ENCODE measurements at places on chromosomes 3 and 15.
A peak's percentile ranks its signal among the peaks of the same experiment; 100 is the strongest.

DNA sequence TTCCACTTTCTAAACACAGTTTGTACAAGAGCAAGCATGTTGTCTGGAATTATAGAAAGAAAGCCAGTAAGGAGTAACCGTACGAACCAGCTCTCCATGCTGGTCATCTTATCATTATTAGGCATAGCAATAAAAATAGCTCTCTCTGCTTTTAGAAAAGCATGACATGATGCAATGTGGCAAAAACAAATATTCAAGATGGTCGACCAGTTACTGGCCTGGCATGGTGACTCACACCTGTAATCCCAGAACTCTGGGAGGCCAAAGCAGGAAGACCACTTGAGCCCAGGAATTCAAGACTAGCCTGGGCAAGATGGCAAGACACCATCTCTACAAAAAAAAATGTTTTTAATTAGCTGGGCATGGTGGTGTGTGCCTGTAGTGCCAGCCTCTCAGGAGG lies 2.6 kb upstream of the MAP4 start:
- DNase-seq: no peak

DNA sequence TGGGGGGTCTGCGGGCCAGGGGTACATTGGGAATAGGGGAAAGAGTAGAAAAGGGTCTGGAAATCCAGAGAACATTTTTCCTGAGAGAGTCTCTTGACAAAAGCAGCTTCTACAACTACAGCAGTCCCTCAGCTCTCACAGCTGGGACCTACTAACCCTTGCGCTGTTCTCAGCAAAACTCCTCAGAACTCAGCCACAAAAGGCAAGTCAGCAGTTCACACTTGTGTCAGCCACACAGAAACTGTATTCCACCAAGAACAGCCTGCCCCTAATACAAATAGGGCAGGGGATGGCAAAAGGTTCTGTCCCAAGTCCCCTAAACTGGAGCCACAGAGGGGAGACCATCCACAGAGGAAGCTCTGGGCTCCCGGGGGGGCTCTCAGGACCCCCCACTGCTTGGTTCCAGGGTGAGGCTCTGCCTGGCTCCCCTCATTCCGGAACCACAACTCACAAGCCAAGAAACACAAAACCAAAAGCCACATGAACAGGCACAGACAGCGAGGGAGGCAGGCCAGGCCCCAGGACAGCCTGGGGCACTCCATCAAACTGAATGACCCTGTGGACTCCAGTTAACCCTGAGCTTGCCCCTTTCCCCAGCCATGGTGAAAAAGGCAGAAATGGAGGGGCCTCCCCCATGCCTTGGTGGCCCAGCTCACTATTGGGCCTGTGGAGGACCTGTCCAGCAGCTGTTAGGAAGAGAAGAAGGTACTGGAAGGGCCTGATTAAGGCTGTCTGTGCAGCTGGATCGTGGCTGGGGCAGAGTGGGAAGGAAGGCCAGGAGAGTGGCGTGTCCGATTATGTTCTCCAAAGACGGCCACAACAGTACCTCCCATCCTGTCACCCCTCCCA lies 162.0 kb downstream of the CHSY1 start:
- no peak for DNase-seq

DNA sequence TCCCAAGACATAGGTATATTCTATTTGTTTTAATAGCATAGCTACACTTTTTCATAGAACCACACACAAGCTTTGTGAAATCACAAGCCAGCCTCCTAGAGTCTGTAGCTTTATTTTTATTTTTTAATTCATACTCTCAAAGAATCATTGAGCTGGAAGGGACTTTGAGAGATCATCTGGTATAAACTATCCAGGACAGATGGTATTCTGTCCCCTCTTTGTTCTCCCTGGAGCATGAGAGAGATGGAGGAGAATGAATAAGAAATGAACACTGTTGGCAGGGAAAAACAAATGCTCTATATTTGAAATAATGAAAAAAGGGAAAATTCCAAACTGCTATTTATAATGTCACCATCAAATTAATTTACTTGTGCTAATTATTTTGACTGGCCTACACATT lies 338.7 kb upstream of the IL12A start:
- DNase-seq: no peak

- DNase-seq: no peak
Observed at GRCh38 chr3:50372349-50372748, 13.0 kb upstream of the TMEM115 start.

DNA sequence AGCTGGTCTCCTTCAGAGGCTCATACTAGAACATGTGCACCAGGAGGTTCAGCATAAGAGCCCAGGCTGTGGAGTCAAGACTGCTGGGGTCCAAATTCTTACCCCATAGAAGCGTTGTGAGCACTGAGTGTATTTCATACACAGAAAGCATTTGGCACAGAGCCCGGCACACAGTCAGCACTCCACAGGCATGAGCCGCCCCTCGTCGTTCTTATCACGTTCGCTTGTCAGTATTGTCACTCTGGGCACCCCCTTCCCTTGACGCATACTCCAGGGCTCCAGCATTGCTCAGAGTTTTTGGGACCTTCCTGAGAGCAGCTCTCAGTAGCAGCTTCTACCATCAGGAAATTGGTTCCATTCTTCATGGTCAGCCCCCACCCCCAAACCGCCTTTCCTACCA lies 25.2 kb downstream of the CORO2B start:
- DNase-seq: no peak

DNA sequence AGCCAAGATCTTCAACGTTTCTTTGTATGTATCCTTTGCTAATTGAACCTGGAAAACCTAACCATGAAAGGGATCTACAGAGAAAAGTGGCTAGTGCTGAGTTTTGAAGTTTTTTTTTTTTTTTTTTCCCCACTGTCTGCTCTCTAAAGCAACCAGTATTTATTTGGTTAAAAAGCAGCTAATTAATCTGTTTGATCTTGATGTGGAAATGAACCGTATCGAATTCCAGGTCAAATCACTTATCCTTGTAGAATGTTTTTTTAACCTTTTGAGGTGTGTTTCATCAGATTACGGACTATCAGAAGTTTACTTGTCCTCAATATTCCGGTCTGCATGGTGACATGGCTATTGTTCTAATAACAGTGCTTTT lies 117.2 kb downstream of the FNDC3B start:
- DNase-seq: no peak

GRCh38 chr3:174337227-174337626 lies 521.9 kb upstream of the NAALADL2 start:
- DNase-seq: no peak

- DNase-seq: no peak
Observed at GRCh38 chr3:53023072-53023823, 22.6 kb downstream of the SFMBT1 start.

GRCh38 chr3:123743121-123743520 lies 141.0 kb downstream of the MYLK start:
- no peak for DNase-seq

DNA sequence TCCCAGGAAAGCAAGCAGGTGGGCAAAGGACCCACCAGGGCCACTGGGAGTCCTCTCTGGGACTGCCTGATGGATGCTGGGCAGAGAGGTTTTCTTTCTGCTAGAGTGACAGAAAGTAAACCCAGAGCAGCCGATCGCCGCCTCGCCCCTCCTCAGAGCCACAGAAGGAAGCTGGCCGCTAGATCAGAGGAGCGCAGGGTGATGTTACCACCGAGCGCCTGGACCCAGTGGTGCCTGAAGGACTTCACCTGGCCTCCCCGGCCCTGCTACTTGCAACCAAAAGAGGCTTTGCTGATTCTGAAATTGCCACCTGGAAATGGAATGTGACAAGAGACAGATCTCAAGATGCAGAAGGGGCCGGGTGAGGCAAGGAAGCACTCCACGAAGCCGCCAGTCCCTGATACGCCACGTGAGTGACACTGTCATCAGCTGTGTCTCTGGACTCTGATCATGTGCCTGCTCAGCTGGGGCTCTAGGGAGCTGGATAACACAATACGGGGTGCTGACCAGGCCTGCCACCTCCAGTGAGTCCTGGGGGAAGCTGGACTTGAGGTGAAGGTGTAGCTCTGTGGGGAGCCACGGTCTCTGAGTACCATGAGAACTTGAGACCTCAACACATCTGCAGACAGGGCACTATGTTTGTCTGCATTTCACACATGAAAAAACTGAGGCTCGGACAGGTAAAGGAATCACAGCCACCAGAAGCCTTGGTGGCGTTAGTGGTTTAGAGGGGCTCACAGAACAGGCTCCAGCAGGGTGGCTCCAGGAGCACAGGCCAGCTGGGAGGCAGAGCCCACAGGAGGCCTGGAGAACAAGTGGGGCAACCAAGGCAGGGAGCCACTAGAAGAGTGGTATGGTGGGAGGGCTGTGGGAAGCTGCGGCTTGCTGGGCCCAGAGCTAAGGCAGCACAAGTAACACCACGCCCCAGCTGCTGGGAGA lies 137.9 kb upstream of the PRR20G start:
- DNase-seq: no peak

- no peak for DNase-seq
Observed at GRCh38 chr15:53126144-53126543, 336.0 kb upstream of the ONECUT1 start.

DNA sequence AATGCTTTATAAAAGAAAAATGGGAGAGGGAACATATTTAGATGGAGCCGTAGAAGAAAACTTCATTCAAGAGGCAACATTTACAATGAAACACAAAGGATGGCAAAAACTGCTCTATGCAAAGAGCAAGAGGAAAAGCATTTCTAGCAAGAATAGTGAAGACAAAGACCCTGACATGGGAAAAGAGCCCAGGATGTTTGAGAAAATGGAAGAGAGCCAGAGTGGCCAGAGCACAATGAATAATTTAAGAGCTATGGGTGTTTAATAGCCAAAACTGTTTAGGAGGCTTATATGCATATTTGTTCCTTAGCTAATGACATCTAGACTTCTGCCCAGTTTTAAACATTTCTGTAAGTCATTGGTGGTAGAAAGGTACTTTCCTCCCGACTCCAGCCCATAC lies 25.4 kb upstream of the SEMA6D start:
- DNase-seq: no peak

- DNase-seq: no peak
Observed at GRCh38 chr3:113253702-113254101, 42.3 kb downstream of the BOC start.

DNA sequence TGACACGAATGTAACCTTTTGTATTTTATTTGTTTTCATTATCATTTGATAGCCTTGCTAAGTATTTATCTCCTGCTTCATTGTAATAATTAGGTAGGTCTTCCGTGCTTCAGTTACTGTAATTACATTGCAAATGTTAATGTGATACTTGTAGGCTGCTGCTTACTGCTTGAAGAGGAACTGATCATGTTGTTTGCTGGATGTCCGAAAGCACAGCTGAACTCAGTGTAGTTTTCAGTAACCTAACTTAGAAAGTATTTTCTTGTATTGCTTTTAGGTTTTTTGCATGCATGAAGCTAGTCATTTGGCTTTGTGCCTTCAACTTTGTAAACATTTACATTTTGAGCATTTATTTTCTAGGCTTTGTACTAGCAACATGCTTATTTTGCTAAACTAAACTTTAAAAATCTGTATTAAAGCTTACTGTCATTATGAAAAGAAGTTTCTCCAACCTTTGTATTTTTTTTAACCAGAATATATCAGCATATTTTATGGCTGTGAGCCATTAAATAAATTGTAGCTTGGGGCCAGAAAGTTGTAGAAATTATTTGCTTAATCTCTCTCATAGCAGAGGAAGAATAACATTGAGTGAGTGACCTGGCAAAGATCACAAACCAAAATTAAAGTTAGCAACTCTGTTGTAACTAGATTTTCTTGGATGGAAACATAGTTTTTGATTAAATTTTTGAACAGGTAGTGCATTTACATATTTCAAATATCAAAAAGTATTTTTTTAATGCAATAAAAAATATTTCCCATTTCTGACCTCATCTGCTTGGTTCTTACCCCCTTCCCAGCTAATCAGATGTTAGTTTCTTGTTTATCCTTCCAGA lies 30.7 kb downstream of the SACM1L start:
- DNase-seq: no peak

DNA sequence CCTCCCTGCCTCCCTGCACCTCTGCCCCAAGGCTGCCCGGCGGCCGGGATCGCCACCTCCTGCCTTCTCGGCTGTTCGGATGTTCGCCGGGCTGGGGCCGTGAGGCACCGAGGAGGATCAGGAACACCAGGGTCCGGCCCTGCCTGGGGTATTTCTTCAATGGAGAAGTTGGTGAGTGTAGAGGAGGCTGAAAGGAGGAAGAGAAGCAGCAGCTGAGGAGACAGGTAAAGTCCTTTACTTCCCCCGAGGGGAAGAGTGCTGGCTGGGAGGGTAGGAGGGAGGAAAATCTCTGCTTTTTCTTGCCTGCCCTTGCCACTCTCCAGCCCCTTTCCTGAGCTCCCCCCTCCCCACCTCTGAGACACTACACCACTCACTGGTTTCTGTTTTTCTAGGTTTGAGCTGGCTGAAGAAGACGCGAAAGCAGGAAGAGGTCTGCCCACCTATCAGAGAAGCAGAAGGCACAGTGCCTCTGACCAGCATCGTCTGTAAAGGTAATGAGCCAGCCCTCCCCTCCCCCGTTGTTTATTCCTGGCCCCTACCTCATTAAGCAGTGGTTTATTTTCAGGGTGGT lies 519 bp downstream of the ASB7 start:
- peak; percentile 44 for DNase-seq

DNA sequence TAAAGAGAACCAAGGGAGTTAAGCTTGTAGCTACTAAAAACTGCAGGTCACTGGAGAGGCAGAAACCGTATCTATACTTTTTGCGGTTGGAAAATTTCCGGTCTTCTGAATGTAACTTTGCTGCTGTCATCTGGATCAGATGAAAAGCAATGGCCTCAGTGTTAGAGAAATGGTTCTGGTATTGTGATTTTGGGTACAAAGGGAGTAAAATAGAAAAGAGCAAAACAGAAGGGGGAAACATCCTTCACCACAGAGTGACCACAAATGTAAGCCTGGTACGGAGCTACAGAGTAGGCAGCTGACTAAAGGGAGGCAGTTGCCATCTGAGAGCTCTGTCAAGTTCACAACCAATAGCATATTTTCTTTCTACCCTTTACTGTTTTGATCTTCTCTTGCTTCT lies 5.6 kb downstream of the CD96 start:
- peak; percentile 63 for DNase-seq

DNA sequence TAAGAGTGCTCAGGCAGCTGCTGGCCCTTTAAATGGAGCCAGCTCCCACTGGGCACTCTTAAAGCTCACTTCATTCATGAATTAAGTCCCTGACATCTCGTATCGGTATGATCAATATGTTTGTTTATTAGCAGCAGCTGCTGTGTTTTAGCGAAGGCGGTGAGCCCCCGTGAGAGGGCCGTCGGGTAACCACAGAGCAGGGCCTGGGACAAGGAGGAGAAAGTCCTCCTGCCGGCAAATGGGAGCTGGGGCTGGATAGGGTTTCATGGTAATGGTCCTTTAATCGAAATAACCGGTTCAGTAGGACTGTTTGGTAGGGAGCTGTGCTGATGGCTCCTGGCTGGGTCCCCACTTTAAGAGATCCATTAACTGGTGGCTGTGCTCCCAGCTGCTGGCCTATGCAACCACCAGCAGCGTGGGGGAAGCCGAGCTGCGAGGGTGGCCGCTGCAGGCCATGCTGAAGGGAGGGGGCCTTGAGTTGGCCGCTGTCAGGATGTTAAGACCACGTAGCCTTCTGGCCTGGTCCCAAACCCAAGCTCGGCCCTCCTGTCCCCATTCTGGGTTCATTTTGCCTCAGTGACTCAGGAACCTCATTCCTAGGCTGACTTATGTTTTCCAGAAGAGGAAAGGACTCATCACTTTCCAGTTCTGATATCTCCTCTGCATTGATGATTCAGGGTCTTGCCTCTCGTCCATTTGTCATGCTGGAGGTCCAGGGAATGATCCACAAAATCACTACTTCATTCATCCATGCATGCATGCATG lies 67.6 kb upstream of the NTRK3 start:
- DNase-seq: no peak

- no peak for DNase-seq
Observed at GRCh38 chr3:9087831-9088413, 124.7 kb upstream of the RAD18 start.
